ENCODE measurements at places on chromosomes 6 and 20.
A peak's percentile ranks its signal among the peaks of the same experiment; 100 is the strongest.

- peak; percentile 92 for DNase-seq
Observed at GRCh38 chr6:25070547-25071366, 135.0 kb upstream of the RIPOR2 start.

- DNase-seq, result no peak
Observed at GRCh38 chr6:105504706-105505105, 101.8 kb upstream of the PREP start.

DNA sequence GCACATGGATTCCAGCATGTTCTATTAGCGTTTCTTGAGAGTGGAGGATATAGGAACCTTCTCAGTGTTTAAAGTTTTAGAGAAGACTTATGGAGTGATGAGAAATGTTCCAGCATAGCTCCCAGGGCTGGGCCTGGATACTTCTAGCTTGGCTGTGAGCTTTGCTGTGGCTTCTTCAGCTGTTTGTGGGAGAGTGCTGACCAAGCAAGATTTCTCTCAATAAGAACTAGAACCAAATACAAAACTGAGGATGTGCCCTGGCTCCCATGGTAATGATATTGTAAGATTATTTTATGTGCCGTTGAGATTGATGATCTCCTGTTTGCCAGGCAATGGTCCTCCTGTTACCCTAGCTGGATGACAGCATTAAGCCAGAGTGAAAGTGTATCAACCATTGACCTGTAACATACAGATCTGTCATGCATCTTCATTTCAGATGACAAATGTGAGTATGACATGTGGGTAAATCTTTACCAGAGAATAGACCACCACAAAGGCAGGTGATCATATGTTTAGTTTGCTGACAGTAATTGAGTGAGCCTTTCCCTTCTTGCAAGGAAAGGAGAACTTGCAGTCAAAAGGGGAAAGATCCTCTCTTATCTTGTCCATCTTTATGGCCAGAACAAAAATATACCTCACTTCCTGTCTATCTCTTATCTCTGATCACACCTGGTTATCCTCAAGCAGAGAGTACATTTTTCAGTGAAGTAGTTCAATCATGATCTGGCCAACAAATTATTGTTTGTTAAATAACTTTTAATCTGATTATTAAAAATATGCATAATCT is 180.1 kb downstream of the SLC24A3 start:
- no peak for DNase-seq

DNA sequence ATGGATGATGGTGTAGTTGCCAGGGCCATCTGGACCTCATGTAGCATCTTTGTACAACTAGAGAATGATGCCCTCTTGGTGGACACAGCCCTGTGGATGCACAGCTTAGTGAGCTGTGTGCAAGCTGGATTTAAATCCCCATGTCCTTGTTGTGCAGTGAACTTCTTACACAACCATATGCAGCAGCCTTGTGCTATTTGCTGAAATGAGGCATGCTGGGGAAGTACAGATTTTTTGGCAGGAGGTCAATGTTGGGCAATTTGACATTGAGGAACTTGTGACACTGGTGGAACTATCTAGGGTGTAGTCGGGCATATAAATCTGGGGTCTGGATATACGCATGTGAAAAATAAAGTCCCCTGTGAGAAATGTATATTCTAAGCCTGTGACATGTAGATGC is 5.8 kb upstream of the CDC5L start:
- peak; percentile 39 for DNase-seq

All from fibroblast of pulmonary artery (primary cell).